ENCODE measurements at places on chromosomes 5 and 9.

DNA sequence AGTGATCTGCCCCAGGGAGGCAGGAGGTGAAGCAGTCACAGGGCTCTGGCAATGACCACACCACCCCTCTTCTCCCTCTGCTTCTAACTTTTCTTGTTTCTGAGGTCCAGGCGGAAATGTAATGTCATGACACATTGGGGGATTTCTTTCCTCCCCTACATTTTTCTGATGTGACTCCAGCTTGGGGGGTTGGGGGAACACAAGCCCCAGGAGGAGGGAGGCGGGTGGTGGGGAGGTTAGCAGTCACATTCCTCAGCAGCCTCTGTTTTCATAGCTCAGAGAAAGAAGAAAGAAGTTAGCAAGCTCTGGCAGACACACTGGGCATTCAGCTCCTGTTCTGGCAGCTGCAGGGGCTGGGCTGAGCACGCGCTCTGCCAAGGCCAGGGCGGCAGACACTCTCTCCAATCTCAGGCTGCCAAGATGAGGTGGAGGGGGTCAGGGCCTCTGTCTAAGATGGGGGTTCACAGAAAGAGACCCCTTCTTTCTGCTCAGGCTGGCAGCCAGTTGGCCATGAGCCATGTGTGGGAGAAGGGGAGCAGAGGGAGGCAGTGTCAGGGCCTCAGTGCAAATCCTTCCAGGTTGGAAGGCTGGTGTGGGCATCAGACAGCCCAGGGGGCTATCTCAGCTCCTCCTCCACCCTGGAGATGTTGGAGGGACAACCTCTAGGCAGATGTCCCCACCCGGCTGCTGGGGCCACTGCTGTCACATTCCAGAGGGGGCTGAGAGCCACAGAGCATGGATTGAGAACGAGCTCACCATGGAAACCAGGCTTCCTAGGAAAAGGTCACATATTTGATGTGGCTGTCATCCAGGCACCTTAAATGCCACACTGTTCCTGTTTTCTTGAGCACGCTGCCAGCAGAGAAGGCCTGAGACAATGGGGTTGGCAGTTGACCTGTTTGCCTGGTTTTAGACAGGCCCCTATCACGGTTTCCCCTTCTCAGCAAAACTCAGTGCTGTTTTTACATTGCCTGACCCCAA lies 20.1 kb upstream of the PFDN1 start:
- DNase-seq: no peak

GRCh38 chr5:136638084-136638483 lies 272.7 kb upstream of the TRPC7 start:
- no peak for DNase-seq

DNA sequence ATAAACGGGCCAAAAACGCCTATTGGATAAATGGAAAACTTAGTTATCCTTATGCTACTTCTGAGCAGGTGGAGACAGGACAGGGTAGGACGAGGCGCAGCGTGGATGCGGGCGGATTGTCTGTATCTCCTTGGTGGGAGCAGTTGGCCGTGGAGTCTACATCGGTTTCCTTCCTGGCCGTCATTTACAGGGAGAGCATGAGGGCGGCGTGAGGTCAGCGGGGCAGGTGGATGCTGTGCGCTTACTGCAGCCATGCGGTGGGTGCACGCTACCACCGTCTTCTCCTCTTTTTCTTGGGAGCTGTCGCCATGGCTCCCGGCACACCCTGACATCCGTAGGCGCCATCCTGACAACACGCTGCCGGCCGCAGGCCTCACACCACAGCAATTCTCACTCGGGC lies 121.3 kb downstream of the ADAMTS2 start:
- DNase-seq: no peak

GRCh38 chr9:36584620-36585460 lies 12.1 kb downstream of the MELK start:
- DNase-seq: no peak

GRCh38 chr5:128984480-128984879 lies 19.2 kb downstream of the SLC27A6 start:
- no peak for DNase-seq

DNA sequence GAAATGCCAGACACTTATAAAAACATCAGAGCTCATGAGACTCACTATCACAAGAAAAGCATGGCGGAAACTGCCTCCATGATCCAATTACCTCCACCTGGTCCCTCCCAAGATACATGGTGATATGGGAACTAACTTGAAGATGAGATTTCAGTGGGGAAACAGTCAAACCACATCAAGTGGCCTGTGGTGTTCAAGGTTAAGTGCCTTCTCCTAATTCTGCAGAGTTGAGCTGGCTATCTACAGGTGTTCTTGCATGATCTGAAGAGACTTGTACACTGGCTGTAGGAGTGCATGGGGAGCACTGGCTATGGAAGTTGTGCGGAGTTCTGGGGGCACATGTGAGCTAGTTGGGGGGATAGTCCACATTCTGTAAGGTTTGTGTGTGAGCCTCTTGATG lies 34.0 kb upstream of the CKS2 start:
- DNase-seq: no peak

DNA sequence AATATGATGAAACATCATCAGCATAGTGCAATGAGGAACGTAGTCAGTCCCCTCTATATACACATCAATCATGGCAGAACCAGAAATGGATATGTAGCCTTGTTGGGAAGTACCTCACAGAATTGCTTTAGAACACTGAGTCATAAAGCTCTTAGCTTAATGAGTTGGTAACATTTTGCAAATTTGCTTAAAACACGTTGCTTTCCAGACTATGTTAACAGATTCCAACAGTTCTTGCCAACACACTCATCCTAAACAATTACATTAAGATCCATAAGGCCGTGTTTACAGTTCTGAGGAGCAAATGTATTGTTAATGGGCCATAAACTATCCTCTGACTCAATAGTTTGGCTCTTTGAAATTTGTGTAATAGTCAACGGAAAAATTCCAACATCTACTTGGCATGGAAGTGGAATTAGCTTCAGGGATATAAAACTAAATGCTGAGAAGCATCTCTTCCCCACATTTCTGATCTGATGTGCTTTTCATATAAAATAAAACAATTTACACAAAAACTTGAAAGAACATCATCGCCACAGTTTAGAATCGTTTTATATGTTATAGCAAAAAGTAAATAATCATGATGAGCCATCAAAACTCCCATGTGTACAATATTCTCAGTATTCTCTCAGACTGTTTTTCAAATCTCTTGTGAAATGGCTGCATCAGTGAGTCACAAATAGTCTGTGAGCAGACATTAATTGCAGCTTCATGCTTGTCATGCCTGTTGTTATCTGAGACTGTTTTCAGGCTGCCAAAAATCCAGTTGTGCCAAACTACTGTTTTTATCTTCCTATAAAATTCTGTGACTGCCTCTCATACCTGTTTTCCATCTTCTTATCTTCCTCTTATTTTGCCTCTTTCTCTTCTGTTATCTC lies 291.9 kb downstream of the COX7C start:
- DNase-seq: no peak

GRCh38 chr5:38925154-38925925 lies 79.5 kb downstream of the OSMR start:
- DNase-seq: no peak

DNA sequence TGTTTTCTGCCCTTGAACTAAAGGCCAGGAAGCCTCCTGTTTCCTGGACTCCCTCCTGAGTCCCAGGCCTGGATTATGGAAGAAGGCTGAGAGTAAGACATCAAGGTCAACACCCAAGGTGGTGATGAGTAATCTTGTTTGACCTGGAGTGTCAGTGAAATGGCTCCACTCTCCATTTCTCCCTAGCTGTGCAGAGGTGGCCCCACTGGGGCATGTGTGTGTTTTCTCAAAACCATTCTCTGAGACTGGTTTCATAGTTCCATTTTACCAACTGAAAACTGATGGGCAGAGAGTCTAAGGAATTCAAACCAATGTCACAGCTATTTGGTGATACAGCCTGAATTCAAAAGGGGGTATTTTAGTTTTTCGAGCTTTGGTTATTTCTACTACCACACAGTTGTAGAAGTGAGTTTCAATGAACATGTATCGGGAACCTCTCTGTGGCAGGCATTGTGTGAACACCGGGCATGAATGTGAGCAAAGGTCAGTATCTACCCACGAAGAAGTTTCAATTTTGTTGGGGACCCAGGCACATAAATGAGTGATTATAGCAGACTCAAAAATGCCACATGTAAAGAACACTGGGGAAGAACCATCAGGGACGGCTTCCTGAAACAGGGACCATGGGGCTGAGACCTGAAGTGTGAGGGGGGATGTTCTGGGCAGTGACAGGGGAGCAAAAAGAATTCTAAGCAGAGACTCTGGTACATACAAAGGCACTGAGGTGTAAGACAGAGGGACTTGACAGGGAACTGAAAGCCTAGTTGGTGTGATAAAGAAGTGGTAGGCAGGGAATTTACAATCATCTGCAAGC lies 269.6 kb upstream of the KLF4 start:
- DNase-seq: no peak

DNA sequence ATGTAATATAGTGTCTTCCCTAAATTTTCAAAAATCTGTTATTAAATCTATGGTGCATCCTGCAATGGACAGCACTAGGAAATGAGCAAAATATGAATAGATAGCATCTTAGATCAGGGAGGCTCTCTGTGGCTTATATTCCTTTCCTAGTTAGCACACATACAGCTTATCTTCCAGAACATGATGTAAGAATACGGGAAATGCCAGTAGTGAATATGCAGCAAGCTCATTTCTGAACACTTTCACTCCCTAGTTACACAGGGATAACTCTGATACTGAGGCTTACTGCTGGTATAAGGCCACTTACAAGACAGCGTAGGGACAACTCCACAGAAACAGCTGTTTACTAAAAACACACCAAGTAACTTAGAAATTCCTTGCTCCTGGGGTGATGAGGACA lies 297.3 kb upstream of the SMARCA2 start:
- DNase-seq: no peak
